ENCODE measurements at places on chromosomes 1 and 21.

- DNase-seq = no peak
Measured at GRCh38 chr1:94719926-94720793, 100.0 kb upstream of the SLC44A3 start.

DNA sequence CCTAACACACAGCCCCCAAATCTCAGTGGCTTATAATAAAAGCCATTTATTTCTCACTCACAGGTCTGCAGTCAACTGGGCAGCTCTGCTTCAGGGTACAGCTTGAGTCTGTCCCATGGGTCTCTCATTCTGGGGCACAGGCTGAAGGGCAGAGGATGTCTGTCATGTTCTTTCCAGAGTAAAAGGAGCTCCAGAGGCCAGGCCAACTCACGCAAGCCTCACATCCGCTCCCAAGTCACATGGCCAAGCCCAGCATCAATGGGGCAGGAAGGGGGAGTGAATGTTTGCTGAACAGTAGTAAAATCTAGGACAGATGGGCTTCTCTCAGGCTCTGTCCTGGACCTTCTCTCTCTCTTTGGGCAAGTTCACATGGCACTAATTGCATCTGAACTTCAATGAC lies 7.1 kb upstream of the SSBP3 start:
- DNase-seq = no peak

DNA sequence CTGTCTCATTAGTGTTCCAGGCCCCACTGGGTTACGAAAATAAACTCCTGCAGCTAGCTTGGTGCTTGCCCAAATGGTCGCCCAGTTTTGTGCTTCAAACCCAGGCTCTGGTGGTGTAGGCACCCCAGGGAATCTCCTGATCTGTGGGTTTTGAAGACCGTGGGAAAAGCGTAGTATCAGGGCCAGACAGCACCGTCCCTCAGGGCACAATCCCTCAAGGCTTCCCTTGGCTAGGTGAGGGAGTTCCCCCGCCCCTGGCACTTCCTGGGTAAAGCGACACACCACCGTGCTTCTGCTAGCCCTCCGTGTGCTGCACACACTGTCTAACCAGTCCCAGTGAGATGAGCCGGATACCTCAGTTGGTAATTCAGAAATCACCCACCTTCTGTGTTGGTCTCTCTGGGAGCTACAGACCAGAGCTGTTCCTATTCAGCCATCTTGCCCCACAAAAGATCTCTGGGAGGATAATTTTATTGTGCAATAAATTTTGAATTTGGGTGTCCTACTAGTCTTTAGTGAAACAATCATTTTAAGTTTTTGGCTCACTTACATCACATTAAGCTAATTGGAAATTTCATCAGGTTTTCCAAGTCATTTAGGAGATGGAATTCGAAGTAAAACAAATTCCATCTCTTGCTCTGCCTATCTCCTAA lies 9.4 kb upstream of the SLC25A24 start:
- DNase-seq = no peak

DNA sequence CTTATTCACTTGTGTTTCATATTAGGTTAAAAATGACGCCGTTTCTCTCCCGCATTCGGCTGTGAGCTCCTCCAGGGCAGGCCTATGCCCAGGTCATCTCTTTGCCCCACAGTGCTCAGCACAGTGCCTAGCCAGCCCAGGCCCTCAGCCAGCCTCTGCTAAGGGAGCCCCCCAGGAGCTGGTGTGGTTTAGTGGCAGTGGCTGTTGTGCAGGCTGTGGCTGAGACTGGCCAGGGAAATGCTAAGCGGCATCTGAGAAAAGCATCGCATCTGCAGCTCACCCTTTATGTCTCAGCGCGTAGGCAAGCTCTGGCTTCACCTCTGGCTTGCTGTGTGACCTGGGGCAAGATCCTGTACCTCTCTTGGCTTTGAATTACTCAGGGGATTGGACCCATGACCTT lies 275.1 kb downstream of the TRABD2B start:
- no peak for DNase-seq

All from stimulated activated CD4-positive, alpha-beta T cell treated with anti-CD3 and anti-CD28 coated beads, Interleukin-15, amount 100 ng/mL, for 48 hours (primary cell).